ENCODE measurements at places on chromosomes 2 and 18.
A peak's percentile ranks its signal among the peaks of the same experiment; 100 is the strongest.

GRCh38 chr2:20080839-20081415 lies 29.5 kb upstream of the LAPTM4A start:
- no peak for DNase-seq

DNA sequence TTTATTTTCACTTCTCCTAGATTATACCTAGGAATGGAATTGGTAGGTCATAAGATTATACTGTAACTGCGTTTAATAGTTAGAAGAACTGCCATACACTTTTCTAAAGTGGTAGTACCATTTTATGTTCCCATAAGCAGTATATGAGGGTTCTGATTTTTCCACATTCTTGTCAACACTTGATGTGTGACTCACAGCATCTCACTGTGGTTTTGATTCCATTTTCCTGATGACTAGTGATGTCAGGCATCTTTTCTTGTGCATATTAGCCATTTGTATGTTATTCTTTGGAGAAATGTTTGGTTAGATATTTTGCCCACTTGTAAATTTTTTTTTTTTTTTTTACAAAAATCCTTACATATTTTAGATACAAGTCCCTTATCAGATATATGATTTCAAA lies 2.3 kb downstream of the DCAF17 start:
- no peak for DNase-seq

DNA sequence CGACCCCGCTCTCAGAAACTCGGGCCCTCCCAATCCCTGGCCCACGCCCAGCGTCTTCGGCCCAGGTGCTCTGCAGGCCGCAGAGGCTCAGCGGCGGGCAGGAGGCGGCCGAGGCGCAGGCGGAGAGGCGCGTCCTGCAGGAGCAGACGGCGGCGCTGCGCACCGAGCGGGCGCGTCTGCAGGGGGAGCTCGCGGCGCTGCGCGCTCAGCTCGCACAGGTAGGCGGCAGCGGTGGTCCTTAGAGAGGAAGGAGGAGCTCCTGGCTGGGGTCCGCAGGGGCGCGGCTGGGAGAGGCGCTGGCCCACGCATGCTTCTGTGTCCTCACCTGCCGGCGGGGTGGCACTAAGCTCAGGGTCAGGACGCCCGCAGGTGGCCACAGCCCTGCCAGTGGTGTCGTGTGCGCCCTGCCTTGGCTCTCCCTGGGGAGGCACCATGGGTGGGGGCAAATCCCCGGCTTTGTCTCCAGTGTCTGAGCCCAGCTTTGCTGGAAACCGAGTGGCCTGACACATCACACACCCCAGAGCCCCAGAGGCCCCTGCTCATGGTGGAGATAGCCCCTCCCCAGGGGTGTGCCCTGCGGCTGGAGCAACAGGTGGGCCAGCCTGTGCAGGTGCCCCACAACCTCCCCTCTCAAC lies 14.9 kb upstream of the SNED1 start:
- DNase-seq, result peak; percentile 20

- no peak for DNase-seq
Measured at GRCh38 chr2:130328710-130329109, 14.0 kb upstream of the IMP4 start.

DNA sequence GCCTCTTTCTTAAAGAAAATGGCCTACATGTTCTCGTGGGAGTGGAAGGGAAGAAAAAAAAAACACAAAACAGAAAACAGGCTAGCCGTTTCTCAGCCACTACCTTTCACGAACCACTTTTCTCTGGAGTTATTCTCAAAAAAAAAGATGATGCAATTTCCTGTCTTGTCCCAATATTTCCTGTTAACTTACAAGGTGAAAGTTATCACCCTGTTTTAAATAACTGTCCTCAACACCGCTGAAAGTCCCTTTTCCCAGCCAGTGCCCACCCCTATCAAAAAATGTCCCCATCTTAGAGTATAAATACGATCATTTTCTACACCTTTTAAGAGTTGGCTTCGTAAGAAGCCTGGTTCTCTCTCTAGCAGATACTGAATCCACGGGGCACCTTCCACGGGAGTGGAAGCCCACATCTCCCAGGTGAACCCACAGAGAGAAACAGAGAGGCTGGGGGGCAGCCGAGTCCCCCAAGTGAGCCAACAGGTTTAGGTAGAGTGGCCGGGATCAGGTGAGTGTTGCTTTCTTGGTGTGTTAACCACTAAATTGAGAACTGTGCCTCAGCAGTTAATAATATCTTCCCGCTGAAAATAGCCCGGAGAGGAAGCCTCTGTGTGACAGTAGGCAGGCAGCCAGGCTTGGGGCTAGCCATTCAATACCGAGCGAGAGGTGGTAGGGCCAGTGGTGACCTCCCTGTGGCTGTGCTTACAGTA lies 15.9 kb downstream of the SMAD7 start:
- no peak for DNase-seq

- no peak for DNase-seq
Measured at GRCh38 chr18:55111271-55111670, 152.0 kb upstream of the CCDC68 start.

GRCh38 chr18:32884543-32884942 lies 111.7 kb upstream of the KLHL14 start:
- DNase-seq, result no peak

GRCh38 chr2:88733155-88733902 lies 41.9 kb downstream of the RPIA start:
- no peak for DNase-seq

GRCh38 chr18:24300703-24301102 lies 96.9 kb downstream of the OSBPL1A start:
- DNase-seq, result no peak

GRCh38 chr2:182952741-182953450 lies 85.4 kb downstream of the NCKAP1 start:
- no peak for DNase-seq

- DNase-seq, result no peak
Measured at GRCh38 chr2:143515318-143515717, 386.1 kb downstream of the ARHGAP15 start.

GRCh38 chr2:69811591-69811990 lies 17.9 kb upstream of the GMCL1 start:
- DNase-seq, result no peak

- DNase-seq, result no peak
Measured at GRCh38 chr2:30255466-30256408, 24.4 kb downstream of the LBH start.

DNA sequence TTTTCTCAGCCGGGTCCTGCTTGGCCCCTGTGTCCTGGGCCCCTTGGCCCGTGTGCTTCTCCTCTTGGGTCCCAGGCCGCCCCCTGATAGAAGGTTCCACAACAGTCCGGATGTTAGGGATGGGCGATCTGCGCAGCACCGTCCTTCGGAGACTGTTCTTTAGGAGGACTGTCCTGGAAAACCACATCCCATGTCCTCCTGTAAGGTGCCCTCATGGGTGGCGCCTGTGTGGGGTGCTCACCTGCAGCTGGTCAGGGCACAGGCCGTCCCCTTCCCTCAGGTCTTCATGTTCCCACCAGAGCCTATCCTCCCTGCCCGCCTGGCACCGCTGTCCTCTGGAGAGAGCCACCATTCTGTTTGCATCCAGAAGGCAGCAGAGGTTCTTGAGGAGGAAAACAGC lies 50.0 kb downstream of the CTDP1 start:
- no peak for DNase-seq

DNA sequence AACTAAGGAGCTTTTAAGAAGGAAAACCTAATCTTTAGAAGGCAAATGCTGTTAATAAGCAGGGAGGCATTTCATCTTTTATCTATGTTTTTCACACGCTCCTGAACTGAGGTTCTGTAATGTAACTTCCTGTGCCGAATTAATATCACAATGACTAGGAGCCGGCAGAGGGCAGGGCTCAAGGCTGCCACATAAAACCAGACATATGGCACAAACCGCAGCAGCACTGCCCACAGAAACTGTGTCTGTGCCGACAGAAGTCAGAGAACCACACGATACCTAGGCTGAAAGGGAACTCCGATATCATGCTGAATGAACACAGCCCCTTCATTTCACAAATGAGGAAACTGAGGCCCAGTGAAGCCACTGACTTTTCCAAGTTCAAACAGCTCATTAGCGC lies 112.1 kb downstream of the EIPR1 start:
- DNase-seq, result no peak

DNA sequence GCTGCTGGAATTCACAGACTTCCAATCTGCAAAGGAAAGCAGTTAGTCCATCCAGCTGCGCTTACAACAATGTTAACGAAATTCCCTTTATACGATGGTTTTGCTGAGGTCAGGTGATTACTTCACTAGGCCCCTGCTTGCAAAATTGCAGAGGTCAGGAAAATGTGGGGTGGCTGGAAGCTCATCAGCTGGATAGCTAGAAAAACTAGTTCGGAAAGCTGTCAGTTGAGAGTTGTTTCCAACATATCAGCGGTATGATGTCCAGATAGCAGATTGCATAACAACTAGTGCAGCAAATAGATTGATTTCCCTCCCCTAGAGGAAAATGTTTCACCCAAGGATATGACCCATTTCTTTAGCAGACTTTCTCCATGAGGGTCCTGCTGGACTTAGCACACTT lies 2021.1 kb upstream of the CELF4 start:
- no peak for DNase-seq

DNA sequence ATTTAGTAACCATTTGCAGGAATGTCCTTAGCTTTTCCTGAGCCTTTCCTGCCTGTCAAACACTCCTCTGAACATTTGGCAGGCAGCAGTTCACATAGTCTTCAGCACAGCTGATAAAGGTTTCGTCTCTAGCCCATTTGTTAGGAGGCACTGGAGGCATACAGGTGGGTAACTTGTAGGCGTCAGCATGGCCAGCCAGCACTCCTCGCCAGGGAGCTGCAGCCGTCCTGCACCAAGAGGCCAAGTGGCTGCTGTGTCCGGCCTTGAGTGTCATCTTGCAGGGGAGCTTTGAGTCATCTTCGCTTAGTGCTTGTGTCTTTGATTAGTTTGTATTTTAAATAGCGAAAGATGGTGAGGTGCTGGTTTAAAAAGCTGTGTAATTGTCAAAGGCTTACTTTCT lies 120.3 kb upstream of the NFATC1 start:
- no peak for DNase-seq

GRCh38 chr2:138279871-138280270 lies 221.7 kb upstream of the SPOPL start:
- DNase-seq, result no peak

DNA sequence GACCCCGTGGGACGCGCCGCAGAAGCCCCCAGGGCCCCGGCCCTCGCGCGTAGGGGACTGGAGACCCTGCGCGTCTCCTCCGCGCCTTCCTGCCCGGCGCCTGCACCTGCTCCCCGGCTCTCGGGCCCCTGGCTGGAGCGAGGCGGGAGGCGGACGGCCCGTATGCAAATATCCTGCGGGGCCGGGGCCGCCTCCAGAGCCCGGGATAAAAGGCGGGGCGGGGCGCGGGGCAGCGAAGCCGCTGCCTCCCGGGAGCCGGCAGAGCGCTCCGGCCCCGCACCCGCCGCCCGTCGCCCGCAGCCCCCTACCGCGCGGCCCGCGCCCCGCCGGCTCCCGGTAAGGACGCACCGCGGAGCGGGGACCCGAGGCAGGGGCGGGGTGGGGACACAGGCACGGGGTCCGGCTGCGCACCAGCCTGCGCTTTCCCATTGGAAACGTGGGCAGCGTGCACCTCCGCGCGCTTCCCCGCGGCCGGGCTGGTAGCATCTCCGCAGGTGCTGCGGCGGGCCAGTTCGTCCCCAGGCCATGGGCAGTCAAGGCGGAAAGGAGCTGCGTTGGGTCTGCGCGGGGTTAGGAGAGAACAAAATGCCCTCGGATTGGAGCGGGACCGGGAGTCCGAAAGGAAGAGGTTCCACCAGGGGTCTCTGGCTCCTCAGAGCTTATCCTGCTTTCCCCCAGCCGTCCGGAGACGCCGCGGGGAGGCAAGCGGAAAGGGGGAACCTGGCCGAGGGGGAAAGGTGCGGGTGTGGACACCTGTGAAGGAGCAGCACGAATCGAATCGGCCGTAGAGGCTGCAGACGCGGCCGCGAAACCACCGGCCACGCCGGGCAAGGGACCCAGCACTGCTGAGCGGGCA lies at the start of gene ATP6V1C2:
ATP6V1C2 (plus strand) TSS at position 235 of the 856 bp plus-strand sequence. CDS start 1,220 bp downstream, outside the sequence.
- DNase-seq, result no peak

DNA sequence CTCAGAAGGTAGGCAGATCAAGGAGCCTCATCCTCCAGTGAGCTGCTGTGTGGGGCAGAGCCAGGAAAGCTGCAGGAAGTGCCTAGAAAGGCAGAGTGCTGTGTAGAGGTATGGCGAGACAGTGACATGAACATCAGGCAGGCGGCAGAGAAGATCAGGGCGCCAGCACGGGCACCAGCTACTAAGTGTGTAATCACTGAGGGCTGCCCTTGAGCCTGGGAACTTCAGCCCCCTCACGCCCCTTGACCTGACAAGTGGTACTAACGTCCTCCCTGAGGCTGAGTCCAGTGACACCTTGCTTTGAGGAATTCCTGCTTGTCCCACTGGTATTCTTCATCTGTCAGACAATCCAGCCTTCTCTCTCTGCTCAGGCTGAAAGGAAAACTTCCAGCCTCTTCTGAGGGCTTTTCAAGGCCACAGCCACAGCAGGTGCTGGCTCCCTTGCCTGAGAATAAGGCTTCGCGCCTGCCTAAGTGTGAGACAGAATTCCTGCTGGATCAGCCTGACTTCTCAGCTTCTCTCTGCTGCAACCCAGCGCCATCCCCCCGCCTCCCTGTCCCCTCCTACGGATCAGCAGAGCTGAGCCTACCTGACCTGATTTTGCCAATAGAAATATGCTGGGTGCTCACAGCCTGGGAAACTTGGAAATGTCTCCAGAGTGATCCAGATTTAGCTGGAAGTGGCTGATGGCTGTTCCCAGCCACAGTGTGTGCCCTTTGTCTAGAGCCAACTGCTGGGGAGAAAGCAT lies 148.0 kb downstream of the SMAD7 start:
- no peak for DNase-seq

- no peak for DNase-seq
Measured at GRCh38 chr2:133553251-133553650, 15.0 kb downstream of the NCKAP5 start.

DNA sequence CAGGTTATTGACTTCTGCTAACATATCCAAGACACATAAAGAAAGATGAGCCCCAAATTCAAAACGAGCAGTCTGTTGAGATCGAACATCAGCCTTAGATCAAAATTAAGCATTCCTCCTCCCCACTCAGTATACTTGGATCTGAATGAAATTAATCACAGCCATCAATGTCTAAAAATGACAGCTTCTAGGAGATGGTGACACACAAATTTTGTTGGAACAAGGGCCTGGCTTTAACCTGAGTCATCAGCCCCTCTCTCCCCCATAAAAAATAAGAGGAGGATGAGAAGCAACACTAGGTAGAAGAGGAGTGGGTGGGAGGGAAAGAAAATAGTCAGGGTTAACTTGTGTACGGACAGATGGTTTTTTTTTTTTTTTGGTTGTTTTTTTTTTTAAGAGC lies 223.1 kb downstream of the EXOC6B start:
- DNase-seq, result no peak

- no peak for DNase-seq
Measured at GRCh38 chr18:32299484-32299883, 109.6 kb downstream of the MEP1B start.

Measured in CD4-positive, alpha-beta T cell treated with Interleukin-2 at 100 ng/mL for 4 hours (primary cell).